Activated CD4-positive, alpha-beta memory T cell treated with anti-CD3 and anti-CD28 coated beads for 36 hours (primary cell): ENCODE measurements at places on chromosomes 4 and X. TPM values are rescaled to one million over a fixed set of nuclear protein-coding genes. Genes with fewer than 3 reads are reported as not detected.

Gene FMR1NB
- total RNA-seq = not detected

Gene NR3C2
- total RNA-seq = 4.2 TPM

Gene XAGE2
- total RNA-seq = not detected

Gene TMEM271
- not detected for total RNA-seq

Gene CTAG2
- total RNA-seq = not detected

Gene UGT8
- 0.53 TPM for total RNA-seq

DNA sequence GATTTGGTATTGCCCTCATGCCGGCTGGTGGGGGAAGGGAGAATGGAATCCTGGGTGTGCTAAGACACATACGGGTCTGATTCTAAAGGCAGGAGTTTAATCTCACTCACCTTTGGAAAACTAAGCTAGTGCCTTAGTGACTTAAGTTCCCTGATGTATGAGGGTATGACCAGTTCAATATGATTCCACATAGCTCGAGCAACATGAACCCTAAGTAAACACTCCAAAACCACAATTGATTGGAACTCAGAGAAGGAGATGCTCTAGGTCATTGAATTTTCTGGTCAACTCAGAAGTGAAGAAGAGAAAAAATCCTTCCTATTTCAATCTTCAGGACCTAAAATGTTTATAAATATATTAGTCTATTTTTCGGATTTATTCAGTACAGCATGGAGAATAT, 420.1 kb upstream of the INTU start:
- no peaks in the 10 kb centered on the region for H3K27me3 ChIP-seq
- no peak for DNase-seq
- H3K36me3 ChIP-seq = no peaks in the 10 kb centered on the region
- no peak overlapping the region for H3K4me3 ChIP-seq
- no peak overlapping the region for H3K27ac ChIP-seq

DNA sequence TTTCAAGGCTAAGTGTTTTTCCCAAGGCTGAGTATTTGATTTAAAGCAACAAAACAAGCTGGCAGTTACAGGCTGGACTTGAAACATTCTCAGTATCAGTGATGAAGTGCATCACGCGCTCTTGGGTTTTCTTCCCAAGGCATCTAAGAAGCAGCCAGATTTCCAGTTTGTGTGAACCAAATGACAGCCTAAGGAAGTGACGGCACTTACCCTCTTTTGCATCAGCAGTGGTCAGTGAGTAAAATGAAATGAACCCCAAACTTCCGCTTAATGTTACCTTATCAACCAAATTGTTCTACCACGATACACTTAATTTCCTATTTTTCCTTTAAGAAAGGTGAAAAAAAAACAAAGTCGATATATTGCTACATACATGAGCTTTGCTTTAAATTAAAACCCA, 15.8 kb upstream of the GYPE start:
- no peaks in the 10 kb centered on the region for H3K4me1 ChIP-seq
- no peak overlapping the region for H3K27ac ChIP-seq
- no peak for DNase-seq

DNA sequence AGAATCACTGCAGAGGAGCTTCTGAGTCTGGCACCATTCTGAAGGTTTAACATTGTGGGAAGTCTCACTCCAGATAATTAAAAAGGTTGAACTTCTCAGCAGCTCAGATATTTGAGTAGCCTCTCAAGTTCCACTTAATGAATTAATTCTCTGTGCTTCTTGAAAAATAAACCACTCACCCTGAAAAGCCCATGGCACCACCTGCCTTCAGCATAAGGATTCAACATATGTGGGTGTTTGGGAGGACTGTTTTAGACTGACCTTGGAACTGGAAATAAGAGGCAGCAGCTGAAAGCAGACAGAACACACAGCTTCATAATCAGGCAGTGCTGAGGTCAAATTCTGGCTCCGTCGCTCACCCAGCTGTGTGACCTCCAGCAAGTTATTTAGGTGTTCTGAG, 100.6 kb downstream of the KCNIP4 start:
- H3K27me3 ChIP-seq = no peaks in the 10 kb centered on the region
- no peak for DNase-seq
- H3K27ac ChIP-seq = no peak overlapping the region
- H3K4me3 ChIP-seq = no peak overlapping the region
- no peaks in the 10 kb centered on the region for H3K4me1 ChIP-seq

DNA sequence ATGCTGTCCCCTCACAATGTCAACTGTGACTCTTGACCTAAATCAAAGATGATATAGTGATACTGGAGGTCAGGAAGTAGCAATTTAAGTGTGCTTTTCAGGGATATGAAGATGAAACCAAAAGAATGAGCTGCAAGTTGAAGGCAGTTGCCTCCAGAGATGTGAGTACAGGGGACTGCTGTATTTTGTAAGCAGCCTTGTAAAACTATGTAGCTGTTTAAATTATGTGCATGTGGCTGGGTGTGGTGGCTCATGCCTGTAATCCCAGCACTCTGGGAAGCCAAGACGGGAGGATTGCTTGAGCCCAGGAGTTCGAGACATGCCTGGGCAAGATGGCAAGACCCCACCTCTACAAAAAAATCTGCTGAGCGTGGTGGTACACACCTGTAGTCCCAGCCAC, 15.1 kb upstream of the TNIP2 start:
- no peak for DNase-seq
- H3K4me1 ChIP-seq = peaks cover 29% of the 10 kb centered on the region
- no peaks in the 10 kb centered on the region for H3K36me3 ChIP-seq
- peak overlapping the region; percentile 56 for H3K27ac ChIP-seq
- no peak overlapping the region for H3K4me3 ChIP-seq
- H3K27me3 ChIP-seq = no peaks in the 10 kb centered on the region

DNA sequence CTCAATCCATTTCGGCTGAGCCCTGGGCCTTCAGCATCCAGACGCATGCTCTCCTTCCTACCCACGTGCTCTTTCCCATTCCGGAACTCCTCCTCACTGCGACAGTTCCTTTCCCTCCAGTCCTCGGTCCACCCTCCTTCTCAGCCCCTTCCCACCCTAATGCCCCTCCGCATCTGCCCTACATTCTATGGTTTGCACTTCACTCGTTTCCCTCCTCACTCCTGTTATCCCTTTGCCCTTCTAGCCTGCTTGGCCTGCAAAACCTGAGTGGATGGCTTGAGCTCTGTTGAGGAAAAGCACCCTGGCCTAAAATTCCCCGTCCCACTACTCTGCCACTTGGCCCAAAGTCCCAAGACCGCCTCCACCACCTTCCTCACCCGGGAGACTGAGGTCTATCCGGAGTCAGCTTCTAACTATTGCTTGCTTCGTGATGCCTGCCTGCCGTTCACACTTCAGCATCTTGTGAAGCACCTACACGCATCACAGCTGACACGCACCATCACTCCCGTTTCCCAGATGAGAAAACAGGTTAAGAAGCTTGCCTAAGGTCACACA, 38.6 kb downstream of the MAP7D3 start:
- H3K4me1 ChIP-seq = no peaks in the 10 kb centered on the region
- DNase-seq = no peak
- H3K27ac ChIP-seq = no peak overlapping the region
- no peak overlapping the region for H3K4me3 ChIP-seq
- peaks cover 2% of the 10 kb centered on the region for H3K36me3 ChIP-seq
- H3K27me3 ChIP-seq = no peaks in the 10 kb centered on the region

DNA sequence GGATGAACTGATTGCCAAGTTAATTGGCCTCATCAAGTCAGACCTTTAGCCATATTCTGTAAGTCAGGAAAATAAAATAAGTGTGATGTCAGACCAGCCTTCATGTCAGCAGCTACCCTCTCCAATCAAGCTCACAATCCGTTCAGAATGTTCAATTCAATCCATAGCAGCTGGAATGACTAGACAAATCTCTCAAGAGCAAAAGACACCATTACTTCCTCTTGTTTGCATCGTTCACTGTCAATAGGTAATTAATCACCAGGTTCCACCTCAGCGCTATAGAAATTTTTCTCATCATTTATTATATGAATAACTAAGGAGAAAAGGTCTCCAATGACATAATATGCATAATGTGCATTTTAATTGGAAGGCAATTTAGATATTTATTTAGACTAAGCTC, 321.0 kb upstream of the GRIA3 start:
- H3K36me3 ChIP-seq = no peaks in the 10 kb centered on the region
- no peak overlapping the region for H3K27ac ChIP-seq
- no peaks in the 10 kb centered on the region for H3K27me3 ChIP-seq

GRCh38 chrX:38221391-38221929, 789 bp upstream of the SRPX start:
- no peaks in the 10 kb centered on the region for H3K36me3 ChIP-seq
- H3K4me1 ChIP-seq = peaks cover 5% of the 10 kb centered on the region
- H3K27ac ChIP-seq = no peak overlapping the region
- no peak for DNase-seq
- H3K4me3 ChIP-seq = no peak overlapping the region

DNA sequence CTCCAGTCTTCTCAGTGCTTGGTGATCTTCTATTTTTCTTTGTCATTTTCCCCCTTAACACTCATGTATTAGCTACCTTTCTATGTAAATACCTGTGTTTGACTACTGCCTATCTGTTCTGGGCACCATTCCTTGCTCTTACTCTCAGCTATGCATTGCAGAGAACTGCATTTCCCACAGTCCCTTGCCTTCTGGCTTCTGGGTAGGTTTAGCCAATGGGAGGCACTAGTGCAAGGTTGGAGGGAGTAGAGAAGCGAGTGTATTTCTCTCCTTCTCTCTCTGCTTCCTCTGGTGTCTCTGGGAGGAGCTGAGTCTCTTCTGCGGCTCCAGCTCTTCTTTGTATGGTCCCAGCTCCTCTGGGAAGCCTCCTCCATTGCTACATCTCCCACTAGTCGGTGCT, 50.5 kb downstream of the CWH43 start:
- no peak overlapping the region for H3K27ac ChIP-seq
- no peaks in the 10 kb centered on the region for H3K36me3 ChIP-seq
- peaks cover 5% of the 10 kb centered on the region for H3K27me3 ChIP-seq
- H3K4me3 ChIP-seq = no peak overlapping the region

DNA sequence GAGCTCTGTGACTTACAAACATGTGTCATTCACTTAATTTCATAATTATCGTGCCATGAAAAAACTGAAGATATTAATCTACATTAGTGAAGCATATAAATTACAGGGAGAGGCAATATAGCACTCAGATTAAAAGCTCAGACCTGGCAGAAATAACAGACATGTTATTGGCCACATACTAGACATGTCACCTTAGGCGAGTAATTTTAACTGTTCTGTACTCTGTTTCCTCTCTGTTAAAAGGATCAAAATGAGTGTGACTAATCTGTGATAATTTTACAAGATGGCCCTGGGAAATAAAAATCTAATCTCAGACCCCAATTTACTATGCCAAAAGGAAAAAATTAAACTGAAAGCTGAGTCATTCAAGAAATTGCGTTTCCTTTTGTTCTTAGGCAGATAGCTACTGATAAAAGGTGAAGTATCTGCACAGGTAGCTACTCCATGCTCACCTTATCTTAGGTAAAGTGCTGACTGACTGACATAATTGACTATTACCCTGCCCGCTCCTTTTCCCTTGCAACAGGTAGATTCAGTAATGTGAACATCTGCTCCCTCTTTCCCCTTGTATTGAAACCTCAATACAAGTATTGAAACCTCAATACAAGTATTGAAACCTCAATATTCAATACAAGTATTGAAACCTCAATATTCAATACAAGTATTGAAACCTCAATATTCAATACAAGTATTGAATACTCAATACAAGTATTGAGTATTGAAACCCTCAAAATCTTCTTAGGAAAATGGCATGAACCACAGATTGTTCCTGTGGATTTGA, 33.2 kb downstream of the RELL1 start:
- no peak overlapping the region for H3K27ac ChIP-seq
- no peak overlapping the region for H3K4me3 ChIP-seq
- DNase-seq = no peak
- H3K27me3 ChIP-seq = no peaks in the 10 kb centered on the region

GRCh38 chr4:10694151-10694827, 9.7 kb upstream of the CLNK start:
- H3K4me3 ChIP-seq = no peak overlapping the region
- H3K27me3 ChIP-seq = no peaks in the 10 kb centered on the region
- no peaks in the 10 kb centered on the region for H3K4me1 ChIP-seq
- H3K27ac ChIP-seq = no peak overlapping the region

DNA sequence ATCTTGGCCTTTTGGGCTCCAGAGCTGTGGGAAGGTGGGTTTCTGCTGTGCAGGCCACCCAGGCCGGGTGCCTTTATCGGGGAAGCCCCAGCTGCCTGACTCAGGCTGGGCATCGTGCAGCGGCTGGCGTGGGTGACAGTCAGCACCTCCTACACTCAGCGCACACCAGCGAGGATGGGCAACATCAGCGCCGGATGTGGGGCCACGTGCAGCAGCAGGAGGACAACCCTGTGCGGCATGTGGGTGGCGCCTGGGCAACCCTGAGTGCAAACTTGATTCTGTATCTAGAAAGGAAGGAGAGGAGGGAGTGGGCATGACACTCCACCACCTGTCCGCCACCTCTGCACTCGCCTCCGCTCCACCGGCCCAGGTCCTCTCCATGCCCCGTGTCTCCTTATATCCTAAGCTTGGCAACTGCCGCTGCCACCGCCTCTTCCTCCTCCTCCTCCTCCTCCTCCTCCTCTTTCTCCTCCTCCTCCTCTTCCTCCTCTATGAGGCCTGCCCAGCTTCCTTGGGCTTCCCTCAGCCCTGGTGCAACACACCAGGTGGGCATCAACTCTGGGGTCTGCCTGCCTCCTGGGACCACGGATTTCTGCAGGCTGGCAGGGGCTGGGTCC, 107.4 kb upstream of the AFAP1 start:
- DNase-seq = peak; percentile 57
- no peaks in the 10 kb centered on the region for H3K4me1 ChIP-seq
- H3K4me3 ChIP-seq = no peak overlapping the region
- H3K36me3 ChIP-seq = no peaks in the 10 kb centered on the region
- no peaks in the 10 kb centered on the region for H3K27me3 ChIP-seq

DNA sequence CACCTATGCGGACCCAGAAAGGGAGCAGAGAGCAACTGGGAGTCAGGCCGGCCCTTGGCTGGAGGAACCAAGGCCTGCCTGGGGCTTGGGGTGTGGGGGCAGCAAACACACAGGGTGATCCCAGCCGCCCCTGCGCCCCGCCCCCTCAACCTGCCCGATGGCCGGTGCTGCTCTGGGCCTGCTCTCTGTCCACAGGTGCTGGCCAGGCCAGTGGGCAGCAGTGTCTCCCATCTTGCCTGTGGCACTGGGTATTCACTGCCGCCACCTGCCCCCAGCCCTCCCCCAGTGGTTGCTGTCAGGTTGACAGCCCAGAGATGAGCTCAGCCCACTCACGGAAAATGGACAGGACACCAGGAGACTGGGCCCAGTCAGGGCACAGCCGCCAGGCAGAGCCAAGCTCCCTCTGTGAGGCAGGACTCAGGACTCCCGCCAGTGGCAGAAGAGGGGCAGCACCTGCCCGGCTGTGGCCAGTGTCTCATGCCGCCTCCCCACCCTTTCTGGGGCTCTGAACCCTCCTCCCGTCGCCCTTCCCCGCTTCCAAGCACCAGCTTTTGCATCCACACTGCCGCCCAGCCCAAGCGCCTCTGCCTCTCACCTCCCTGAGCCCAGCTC, 4.7 kb downstream of the NKX1-1 start:
- DNase-seq = peak; percentile 6
- no peak overlapping the region for H3K4me3 ChIP-seq
- H3K27me3 ChIP-seq = peaks cover 30% of the 10 kb centered on the region

GRCh38 chr4:73984736-73985527, 3.1 kb downstream of the PPBP start:
- no peak overlapping the region for H3K27ac ChIP-seq
- H3K36me3 ChIP-seq = no peaks in the 10 kb centered on the region
- H3K4me3 ChIP-seq = no peak overlapping the region
- H3K4me1 ChIP-seq = no peaks in the 10 kb centered on the region
- DNase-seq = no peak

GRCh38 chrX:153924149-153924861, 1.8 kb downstream of the ARHGAP4 start:
- peak; percentile 60 for DNase-seq
- peak overlapping the region; percentile 94 for H3K4me3 ChIP-seq
- peaks cover 28% of the 10 kb centered on the region for H3K4me1 ChIP-seq
- H3K27ac ChIP-seq = peak overlapping the region; percentile 98
- H3K36me3 ChIP-seq = peaks cover 24% of the 10 kb centered on the region
